AG20443 (cell line): ENCODE measurements at places on chromosomes 11 and 22.
A peak's percentile ranks its signal among the peaks of the same experiment; 100 is the strongest.

- DNase-seq = peak; percentile 51
Observed at GRCh38 chr22:19429950-19430889, 1.3 kb downstream of the HIRA start.

- no peak for DNase-seq
Observed at GRCh38 chr11:95708681-95709080, 80.9 kb downstream of the FAM76B start.

DNA sequence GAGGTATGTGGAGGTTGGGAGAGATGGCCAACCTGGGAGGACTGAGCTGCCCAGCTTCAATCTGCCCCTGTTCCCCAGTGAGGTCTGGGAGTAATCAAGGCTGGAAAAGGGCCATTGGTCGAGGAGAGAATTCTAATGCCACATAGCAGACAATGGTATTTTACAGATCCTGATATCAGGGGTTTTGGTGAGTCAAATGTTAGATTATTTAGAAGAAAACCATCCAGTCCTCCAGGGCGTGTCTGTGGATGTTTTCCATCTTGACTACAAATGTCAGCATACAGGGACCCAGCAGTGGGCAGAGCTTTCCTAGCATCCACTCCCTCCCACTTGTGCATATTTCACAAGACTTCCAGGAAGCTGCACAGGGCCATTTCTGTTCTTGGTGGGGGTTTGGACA lies 107.9 kb downstream of the SCN3B start:
- DNase-seq = peak; percentile 83

- no peak for DNase-seq
Observed at GRCh38 chr22:44677353-44677840, 24.6 kb upstream of the PRR5 start.

- DNase-seq = peak; percentile 82
Observed at GRCh38 chr11:65355776-65356393, 1.3 kb downstream of the TIGD3 start.

DNA sequence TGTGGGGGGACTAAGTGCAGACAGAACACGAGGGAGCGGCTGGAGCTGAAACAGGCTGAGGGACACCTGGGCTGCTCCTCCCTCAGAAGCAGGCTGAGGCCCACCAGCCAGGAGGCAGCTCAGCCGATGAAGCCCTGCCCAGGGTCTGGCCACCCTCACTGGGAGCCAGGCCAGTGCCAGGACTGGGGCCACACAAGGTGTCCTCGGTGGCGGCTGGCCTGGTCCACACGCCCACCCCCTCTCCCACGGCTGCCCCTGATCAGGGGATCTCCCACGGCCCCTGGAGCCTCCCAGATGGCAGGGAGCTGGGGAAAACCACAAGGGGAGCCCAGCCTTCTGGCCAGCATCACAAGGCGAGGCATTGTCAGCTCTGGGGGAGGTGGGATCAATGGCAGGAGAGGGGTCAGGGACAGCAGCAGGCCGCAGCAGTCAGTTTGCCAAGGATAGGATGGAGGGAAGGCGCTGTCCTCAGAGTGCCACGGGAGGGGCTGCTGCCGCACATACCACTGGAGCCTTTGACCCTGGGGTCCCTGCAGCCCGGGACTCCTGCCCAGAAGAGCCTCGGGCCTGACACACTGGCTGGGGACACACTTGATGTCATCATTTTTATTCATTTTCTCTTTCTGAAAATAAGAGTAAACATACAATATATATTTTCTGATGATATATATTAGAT lies 11.7 kb upstream of the RASL10A start:
- no peak for DNase-seq

GRCh38 chr11:112715056-112715455 lies 246.2 kb upstream of the NCAM1 start:
- no peak for DNase-seq

DNA sequence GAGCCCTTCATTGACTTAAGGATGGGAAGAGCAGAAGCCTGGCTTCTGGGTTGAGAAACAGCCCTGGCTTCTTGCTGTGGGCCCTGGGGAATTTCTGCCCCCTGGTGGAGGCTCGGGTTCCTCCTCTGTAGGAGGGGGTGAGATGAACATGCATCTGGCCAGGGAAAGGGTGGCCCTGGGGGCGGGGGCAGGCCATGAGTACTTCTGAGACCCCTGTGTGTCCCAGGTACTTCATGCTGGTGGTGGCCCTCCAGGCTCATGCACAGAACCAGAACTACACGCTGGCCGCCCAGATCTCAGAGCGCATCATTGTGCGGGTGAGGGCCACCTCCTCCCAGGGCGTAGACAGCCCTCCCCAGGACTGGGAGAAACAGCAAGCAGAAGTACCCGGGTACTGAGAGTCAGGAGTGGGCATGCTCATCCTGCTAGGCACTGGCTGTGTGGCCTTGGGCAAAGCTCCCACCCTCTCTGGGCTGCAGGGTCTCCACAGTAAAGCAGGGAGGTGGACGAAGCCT lies 15.8 kb downstream of the TMEM258 start:
- peak; percentile 86 for DNase-seq

GRCh38 chr11:90874986-90875385 lies 652.1 kb upstream of the CHORDC1 start:
- no peak for DNase-seq

- no peak for DNase-seq
Observed at GRCh38 chr11:31720225-31720624, 90.9 kb downstream of the PAX6 start.

DNA sequence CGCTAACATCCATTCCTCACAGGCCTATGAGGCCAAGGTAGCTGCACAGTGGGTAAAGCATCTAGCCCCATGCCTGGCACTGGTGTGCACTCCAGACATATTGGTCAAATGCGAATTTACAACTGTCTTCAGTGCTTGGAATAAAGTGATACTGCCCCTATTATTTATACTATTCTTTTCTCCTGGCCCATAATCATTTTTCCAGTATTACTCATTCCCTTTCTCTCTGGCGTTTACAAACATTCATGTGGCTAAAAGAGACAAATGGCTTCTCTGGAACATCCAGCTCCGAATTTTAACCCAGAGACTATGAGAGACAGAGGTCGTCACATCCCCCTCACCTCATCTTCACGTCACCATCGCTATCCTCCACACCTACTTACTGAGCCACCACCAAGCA lies 87.2 kb upstream of the PITPNB start:
- peak; percentile 43 for DNase-seq

DNA sequence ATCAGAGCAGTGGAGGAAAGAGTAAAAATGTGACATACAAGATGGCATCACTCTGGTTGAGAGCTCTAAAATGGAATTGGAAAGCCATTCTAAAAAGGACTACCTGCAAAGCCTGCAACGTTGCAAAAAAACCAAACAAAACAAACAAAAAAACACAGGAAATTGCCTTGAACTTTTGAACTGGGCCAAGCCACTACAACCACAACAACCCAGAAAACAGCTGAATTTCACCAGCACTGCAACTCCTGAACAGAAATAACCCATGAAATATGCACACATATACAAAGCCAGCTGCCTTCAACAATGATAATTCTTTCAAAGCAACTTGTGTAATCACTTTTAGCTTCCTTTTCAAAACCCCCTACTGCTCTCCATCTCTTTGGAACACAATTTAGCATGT lies 326.6 kb upstream of the LRRC4C start:
- no peak for DNase-seq

DNA sequence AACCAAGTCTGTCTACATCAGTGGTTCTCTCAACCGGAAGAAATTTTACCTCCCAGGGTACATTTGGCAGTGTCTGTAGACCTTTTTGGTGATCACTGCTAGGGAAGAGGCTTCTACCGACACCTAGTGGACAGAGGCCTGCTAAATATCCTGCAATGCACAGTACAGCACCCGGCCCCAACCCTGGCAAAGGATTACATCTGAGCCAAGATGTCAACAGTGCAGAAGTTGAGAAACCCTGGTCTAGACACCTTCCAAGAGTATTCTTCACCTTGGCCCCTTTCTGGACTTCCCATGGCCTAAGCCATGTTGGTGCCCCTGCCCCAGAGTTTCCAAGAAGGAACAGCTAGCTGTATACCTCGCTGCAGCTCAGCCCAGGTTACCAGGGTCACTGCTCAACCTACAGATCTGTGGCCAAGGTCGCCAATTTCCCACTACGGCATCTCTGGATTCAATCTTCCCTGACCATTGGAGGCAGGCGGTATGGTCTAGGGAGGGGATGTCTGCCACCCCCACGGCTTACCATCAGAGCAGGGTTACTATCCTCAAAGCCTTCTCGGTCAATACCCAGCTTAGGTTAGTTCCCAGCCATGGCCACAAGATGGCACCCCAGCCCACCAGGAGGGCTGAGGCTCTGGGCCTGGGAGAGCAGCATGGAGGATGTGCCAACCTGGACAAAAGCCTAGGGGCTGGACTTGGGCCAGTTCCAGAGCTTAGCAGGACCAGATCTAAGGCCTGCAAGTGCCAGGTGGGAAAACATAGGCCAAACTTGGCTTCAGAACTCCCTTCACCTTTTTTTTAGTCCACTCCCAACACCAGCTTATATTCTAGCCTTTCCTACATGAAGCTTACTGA lies 3.7 kb upstream of the KCNC1 start:
- peak; percentile 91 for DNase-seq

DNA sequence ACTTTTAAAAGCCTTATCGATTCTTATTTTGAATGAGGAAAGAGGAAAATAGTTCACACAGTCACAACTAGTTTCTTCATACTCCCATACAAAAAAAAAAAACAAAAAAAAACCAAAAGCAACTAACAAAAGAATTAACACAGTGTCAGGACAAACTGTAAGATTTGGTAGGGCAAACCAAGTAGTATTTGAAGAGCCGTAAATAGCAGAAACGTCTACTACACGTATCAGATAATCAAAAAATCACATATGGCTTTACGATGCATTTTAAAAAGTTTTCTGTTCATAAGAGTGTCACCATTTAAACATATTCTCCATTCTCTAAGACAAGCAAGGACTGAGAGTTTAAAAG lies 2.3 kb downstream of the PICALM start:
- DNase-seq = no peak

GRCh38 chr11:95095858-95096587 lies 6.4 kb downstream of the ENDOD1 start:
- DNase-seq = peak; percentile 42

DNA sequence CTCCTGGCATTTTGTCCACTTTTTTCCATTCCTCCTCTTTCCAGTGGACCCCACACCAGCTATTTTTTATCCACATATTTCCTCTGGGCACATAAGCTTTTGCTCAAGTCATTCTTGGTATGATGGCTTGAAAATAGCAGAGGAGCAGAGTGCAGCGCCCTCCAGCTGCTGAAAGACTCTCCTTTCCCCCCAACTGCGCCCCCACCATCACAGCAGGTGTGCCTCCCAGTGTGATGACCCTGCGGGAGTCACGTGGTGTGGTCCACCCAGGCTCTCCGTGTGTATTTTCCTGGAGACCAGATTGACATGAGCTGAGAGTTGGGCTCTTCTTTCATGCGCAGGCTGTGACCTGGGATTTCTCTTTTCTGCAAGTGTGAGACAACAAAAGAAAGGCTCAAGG lies 1241.6 kb downstream of the TBC1D22A start:
- no peak for DNase-seq

DNA sequence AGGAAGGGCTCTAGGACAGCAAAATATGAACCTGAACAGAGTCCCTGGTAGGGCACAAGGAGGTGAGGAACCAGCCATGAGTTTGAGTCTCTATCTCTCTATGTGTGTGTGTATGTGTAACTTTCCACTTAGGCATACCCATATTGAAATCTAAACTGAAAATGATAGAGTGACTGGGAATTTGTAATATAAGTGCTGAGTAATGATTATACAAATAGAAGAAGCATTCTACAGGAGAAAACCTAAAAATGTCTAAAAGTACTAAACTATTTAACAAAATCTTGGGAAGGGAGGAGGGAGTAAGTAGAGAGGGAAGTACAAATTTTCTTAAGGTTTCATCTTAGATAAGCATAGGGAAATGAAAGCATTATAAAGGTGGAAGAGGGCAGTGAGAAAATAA lies 97.1 kb upstream of the ZC3H12C start:
- DNase-seq = no peak
